ENCODE measurements at places on chromosomes 5 and 9.

DNA sequence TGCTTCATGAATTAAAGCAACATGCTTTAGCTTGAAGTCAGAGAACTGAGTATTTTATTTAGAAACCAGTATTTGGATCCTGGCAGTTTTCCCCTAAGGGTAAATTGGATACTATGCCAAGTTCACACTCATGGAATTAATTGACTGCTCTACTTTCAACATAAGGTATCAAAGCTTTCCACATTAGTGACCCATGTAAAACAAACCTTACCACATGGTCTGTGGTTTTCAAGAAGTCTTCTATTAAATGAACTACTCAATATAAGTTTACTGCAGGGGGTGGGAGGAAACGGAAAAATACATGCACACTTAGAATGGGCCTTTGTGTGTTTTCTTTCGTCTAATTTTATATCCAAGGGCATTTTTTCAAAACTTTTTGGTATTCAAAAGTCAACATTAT, 232.0 kb upstream of the FBXL7 start:
- no peak for DNase-seq

DNA sequence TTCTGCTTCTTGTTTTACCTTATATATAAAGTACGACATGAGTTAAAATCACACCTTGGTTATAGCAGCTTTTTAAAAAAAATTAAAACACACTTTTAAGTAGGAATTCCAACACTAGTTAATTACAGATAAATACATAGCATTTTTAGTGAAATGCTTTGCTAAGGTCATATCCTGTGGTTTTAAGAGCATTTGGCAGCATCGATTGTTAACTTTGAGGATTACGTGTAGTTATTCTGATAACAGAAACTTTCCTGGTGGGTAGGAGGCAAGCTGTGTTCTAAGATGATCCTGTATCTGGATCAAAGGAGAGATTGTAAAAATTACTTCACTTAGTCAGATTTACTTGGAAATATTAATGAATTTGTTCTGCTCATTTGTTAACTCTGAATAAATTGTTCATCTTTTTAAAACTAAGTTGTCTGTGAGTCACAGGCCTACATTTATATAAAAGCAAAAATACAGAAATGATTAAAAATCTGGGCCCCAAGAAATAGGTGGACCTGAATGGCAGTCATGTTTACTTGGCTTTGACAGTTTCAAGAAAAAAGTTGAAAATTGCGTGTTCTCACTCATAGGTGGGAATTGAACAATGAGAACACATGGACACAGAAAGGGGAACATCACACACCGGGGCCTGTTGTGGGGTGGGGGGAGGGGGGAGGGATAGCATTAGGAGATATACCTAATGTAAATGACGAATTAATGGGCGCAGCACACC, 58.3 kb downstream of the TRIO start:
- DNase-seq = no peak

DNA sequence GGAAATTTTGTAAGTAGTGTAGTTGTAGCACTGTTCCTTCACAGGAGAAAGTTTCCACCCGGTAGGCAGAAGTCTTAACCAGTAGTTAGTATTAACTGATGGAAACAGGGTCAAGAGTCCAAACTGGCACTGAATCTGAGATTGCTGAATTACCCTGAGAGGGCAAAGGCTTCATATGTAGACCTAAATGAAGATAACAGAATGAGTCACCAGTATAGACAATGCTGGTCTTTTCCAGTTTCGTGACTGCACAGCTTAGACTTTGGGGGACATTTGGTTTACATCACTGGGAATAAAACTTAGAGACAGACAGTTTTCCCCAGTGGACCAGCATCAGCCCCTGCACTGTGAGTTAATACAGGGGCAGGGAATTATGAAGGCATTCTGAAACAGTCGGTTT, 60.5 kb downstream of the PCSK5 start:
- DNase-seq = no peak

GRCh38 chr9:130765137-130766020, 69.7 kb upstream of the ABL1 start:
- DNase-seq = no peak

- no peak for DNase-seq
Measured at GRCh38 chr5:171080186-171080938, 218.5 kb downstream of the RANBP17 start.

DNA sequence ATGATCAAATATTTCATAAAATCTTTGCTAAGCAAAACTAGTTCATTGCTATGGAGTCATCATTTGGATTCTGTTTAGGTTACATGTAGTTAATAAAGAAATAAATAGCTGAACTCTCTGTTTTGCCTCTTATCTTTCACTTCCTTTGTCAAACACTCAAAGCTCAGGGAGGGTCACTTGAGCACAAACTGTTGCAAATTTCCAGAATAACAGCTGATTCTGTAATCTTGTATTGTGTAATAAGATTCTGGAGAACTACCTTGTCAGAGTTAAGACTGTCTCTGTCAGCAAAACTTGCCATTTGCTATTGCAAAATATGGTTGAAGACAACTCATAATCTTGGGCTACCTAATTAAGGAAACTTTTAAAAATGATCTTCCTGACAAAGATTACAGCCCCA, 182.0 kb upstream of the MOCS2 start:
- no peak for DNase-seq

DNA sequence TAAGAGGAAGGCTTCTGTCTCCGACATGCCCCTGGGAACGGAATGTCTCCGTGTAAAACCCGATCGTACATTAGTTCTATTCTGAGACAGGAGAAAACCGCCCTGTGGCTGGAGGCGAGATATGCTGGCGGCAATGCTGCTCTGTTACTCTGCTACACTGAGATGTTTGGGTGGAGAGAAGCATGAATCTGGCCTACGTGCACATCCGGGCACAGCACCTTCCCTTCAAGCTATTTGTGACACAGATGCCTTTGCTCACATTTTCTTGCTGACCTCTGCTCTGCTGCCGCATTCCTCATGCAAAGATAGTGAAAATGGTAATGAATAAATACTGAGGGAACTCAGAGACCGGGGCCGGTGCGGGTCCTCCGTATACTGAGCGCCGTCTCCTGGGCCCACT, 2.2 kb upstream of the DPP7 start:
- DNase-seq = no peak

GRCh38 chr9:13932528-13933267, 381.2 kb downstream of the NFIB start:
- no peak for DNase-seq

DNA sequence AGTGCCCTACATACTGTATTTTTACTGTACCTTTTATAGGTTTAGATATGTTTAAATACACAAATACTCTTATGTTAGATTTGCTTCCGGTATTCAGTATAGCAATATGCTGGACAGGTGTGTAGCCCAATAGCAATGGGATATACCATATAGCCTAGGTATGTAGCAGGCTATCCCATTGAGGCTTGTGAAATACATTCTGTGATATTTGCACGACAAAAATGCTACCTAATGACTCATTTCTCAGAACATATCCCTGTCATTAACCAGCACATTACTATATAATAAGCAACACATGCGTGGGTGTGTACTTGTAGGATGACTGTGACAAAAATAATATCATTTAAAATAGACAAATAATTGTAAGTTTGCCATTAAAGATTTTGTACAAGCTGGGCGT, 208.8 kb downstream of the MRPS30 start:
- DNase-seq = no peak

DNA sequence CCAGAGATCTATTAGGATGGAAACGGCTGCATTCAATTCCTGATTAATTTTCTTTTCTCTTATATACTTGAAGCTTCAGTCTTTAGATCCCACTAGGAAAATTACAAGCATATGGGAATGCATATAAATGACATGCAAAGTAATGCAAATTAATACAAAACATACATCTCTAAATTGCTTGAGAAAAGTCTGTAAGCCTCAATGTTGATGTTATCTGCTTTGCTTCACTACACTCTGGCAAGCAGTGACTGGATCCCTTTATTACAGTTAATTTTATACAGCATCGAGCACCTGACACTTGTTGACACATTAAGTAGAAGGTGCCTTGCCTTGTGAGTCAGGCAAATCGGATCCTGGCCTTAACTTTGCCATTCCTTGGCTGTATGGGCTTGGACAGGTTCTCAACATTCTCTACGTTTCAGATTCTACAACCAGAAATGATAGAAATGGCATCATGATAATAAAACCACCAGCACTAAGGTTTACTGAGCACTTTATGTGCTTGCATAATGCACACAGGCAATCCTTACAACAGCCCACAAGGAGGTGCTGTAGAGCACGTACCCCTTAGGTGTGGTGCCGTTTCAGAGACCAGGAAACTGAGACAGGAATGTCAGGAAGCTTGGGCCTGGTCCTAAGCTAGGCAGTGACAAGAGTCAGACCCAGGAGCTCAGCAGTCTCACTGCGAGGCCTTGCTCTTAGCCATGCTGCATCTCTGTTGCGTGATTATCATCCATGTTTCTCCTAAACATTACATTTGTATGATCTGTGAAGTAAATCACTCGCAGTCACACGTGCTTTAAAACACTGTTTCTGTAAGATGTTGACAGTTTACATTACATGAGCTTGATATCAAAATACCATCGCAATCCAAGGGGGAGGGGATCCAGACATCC, 2.7 kb downstream of the GCNT4 start:
- peak; percentile 66 for DNase-seq

DNA sequence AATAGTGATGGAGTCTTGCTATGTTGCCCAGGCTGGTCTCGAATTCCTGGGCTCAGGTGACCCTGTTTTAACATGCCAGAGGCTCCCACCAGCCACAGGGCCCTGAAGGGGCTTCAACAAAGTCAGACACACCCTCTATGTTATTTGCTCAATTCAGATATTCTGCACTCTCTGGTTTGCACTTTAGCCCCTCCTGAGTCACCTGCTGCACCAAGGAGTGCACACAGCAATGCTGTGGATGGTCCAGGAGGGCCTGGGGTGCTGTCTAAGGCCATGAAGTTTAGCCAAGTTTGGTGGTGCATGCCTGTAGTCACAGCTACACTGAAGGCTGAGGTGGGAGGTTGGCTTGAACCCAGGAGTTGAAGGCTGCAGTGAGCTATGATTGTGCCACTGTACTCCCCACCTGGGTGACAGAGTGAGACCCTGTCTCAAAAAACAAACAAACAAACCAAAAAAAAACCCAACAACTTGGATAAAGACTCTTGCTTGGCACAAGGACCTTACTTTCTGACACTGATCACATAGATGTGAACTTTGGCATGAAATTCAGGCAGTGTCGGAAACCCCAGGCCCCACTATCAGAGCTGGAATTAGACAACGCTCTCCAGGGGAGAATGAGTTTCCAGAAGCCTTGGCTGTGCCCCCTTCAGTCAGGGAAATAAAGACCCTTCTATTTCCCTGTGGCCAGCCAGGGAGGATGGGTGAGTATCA, 39.7 kb upstream of the CDKN2AIPNL start:
- no peak for DNase-seq

- no peak for DNase-seq
Measured at GRCh38 chr5:32589942-32590869, 4.8 kb downstream of the SUB1 start.

- peak; percentile 28 for DNase-seq
Measured at GRCh38 chr5:140108093-140109017, 5.6 kb upstream of the PURA start.

DNA sequence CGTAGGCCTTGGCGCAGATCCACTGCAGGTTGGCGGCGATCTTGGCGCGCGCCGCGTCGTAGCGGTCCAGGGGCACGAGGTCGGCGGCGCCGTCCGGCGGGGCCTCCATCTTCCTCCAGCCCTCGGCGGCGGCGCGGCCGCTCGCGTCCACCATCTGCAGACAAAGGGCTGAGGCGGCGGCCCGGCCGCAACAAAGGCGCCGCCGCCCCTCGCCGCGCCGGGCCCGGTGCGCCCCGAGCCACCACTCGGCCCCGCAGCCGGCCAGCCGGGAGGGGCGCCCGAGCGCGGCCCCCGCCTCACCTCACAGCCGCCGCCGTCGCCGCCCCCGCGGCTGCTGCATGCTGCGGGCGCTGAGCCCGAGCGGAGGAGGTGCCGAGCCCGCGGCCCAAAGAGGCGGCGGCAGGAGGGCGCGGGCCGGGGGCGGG, 328 bp downstream of the CAMSAP1 start:
- peak; percentile 53 for DNase-seq

- no peak for DNase-seq
Measured at GRCh38 chr9:32255026-32255425, 129.4 kb upstream of the ACO1 start.

DNA sequence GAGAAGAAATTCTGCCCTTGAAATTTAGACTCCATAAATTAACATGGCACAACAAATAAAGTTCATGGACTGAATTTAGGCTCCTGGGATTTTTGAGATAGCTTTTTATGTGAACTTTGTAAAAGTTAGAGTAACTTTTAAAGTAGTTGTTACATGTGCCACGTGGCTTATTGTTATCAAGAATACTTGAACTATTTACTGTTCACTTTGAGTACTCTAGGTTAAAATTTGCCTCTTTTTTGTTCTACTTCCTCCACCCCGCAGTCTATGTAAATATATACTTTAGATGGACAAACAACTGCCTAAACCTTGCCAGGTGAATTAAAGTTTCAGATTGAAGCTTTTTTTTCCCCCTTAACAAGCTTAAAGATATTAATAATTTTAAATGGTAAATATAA, 457.9 kb downstream of the RAB3C start:
- no peak for DNase-seq

DNA sequence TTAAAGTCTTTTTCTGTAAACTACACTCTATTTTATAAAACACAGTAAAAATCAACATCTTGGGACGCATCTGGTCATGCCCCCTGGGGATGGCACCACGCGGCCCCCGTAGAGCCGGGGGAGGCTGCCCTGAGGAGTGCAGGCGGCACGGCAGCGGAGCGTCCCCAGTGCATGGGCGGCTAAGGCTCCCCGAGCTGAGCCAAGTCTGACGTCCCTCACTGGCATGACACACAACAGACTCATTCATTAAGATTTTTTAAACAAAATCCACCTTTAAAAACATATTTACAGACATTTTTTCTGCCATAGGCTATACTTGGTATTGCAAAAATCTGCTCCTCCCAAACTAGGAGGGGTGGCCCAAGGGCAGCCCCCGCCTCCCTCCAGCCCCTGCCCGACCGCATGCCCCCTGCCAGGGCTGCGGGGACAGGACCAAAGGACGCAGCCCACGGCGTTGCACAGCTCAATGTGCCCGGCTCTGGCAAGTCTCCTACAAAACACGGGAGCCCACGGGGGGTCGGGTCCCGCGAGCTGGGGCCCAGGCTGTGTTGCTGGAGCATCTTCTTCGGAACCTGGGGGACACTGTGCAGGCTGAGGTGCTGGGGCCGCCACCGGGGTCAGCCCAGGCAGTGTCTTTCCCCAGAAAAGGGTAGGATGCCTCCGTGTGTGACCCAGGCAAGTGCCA, 11.8 kb upstream of the SEC16A start:
- DNase-seq = no peak

DNA sequence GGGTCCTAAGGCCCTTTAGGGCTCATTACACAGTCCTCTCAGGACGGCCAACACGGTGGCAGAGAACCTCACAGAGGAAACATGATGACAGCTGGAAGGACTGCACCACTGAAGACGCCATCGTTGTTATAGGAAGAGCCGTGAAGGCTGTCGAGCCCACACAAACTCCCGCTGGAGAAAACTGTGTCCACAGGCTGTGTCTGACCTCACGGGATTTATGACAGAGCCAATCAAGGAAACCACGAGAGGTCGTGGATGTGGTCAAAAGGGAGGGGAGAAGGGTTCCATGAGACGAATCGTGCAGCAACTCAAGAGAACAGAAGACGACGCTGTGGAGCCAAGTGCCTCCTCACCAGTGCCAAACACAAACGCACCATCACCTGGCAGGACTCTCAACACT, 12.2 kb downstream of the QSOX2 start:
- no peak for DNase-seq

- no peak for DNase-seq
Measured at GRCh38 chr5:132837868-132838267, 7.4 kb upstream of the SHROOM1 start.
